ENCODE measurements at places on chromosomes 7 and 10.

DNA sequence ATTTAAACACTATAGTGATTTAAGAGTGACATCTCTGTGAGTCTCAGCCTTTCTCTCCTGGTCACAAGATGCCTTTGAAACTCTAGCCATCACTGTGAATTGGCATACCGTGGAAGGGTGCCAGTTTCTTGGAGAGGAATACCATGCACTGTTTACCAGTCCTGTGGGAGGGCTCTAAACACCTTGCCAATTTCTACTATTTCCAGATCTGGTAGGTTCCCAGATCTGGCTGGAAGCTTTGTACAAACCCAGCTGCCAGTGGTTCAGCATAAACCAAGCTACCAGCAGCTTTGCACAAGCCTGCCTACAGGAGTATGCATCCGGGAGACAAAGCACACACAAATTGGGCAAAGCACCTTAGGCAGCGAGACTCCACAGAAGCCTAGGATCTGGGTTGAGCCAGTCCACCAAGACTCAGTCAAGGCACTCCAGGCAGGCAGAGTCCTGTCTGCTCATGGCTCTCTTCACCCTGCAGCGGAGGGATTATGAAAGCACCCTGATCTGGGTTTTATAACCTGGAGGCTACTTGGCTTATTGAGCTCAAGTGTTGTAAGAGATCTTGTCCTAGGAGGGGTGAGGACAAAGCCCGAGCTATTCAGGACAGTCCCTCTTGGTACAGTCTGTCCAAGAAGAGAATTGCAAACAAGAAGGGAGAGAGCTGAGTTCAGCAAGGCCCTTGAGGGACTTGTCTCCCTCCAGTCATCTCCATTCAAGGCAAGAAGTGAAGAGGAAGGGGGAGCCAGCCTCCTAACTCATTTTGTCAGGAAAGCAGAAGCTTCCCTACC, 23.6 kb downstream of the MCM10 start:
- H3K36me3 ChIP-seq = peaks cover 20% of the 10 kb centered on the region
- H3K27me3 ChIP-seq = no peaks in the 10 kb centered on the region
- H3K27ac ChIP-seq = no peak overlapping the region
- no peak for DNase-seq
- no peaks in the 10 kb centered on the region for H3K4me1 ChIP-seq

DNA sequence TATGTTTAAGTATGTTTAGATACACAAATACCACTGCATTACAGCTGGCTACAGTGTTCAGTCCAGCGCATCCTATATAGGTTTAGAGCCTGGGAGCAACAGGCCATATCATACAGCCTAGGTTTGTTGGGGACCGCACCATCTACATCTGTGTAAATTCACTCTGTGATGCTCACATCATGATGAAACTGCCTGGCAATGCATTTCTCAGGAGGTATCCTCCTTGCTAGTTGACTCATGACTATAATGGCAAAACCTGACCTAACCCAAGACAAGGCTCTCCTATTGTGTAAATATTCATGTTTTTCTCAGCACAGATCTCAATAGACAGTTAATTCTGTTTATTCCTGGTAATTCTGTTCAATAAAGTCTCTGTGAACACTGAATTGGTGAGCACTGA, 240.7 kb upstream of the PFKP start:
- H3K27me3 ChIP-seq = peaks cover 45% of the 10 kb centered on the region
- H3K27ac ChIP-seq = no peak overlapping the region
- no peaks in the 10 kb centered on the region for H3K36me3 ChIP-seq
- H3K4me1 ChIP-seq = no peaks in the 10 kb centered on the region

- no peak overlapping the region for H3K27ac ChIP-seq
- H3K4me3 ChIP-seq = no peak overlapping the region
- H3K27me3 ChIP-seq = no peaks in the 10 kb centered on the region
Measured at GRCh38 chr10:102452672-102453340, 1.5 kb upstream of the C10orf95 start.

DNA sequence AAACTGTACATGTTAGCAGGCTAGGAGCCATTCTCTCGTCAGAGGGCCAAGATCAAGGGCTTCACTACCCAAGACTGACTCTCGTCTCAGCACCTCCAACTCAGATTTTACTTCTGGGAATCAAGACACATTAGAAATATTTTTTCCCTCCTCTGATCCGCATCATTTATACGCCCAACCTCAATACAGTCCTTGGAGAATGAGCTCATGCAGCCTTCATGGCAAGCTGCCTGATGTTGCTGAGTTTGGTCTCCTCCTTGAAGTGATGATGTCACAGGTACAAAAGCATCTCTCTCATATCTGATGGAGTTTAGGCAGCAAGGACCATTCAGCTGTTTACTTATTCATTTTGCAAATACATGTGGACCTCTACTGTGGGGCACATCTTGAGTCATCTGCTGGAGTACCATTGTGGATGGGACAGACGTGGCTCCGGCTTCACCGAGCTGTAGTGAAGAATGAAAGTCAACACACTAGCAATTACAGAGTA, 114.0 kb downstream of the BMPER start:
- H3K27ac ChIP-seq = no peak overlapping the region
- no peak overlapping the region for H3K4me3 ChIP-seq
- H3K27me3 ChIP-seq = no peaks in the 10 kb centered on the region
- DNase-seq = no peak

DNA sequence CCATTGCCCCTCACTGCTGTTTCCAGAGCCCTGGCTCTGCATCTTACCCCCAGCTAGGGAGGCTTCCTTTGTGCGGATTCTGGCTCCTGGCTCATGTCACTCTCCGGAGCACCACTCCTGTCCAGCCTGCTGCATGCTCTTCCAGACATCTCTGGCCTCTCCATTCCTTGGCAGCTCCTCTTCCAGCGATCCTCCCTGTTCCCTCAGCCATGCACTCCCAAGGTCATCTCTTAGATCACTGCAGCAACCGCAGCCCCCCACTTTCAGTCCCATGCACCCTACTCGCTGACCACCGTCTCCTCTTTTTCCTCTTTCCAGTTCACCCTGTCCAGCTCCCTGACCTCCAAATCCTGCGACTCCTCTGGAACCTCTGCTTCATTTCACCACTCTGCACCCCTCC, 6.9 kb upstream of the SMARCD3 start:
- peaks cover 3% of the 10 kb centered on the region for H3K36me3 ChIP-seq
- no peak for DNase-seq
- H3K27ac ChIP-seq = no peak overlapping the region
- H3K27me3 ChIP-seq = peaks cover 31% of the 10 kb centered on the region
- H3K4me3 ChIP-seq = no peak overlapping the region
- H3K4me1 ChIP-seq = peaks cover 40% of the 10 kb centered on the region

DNA sequence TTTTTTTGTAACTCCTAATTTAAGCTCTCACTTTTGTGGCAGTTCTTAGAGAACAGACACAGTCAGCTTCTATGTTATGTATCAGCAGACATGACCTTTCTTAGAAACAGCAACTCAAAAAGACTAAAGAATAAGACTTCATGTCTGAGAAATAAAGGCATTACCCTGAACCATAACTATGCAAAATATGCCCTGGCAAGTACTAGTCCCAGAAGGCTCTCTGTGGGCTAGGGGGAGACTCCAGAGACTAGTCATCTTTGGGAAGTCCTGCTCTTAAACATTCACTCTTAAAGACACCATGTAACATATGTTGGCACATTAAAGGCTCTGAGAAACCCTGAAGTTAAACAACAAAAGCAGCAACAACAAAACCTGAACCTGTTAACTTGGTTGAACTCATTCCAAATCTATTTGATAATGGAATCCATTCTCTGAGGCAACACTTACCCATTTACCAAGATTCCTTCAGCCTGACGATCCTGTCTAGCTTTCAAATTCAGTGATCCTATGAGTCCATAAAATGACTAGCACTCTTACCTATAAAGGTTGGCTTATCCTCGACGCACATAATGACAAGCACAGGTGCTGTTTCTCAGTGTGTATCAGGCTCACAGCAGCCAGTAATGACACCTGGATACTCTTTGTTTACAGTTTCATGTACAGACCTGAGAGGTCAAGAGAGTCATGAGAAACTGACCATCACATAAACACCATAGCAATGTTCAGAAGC, 62.3 kb downstream of the OSBPL3 start:
- no peak overlapping the region for H3K4me3 ChIP-seq
- no peaks in the 10 kb centered on the region for H3K36me3 ChIP-seq
- DNase-seq = no peak

GRCh38 chr10:44263771-44264170, 121.1 kb downstream of the CXCL12 start:
- no peak for DNase-seq
- H3K27ac ChIP-seq = no peak overlapping the region
- no peak overlapping the region for H3K4me3 ChIP-seq
- H3K36me3 ChIP-seq = peaks cover 11% of the 10 kb centered on the region

GRCh38 chr7:93836116-93836515, 54.4 kb downstream of the TFPI2 start:
- peaks cover 11% of the 10 kb centered on the region for H3K27me3 ChIP-seq
- H3K4me1 ChIP-seq = no peaks in the 10 kb centered on the region
- H3K27ac ChIP-seq = no peak overlapping the region
- DNase-seq = no peak
- no peak overlapping the region for H3K4me3 ChIP-seq

- H3K27ac ChIP-seq = no peak overlapping the region
- no peak for DNase-seq
- H3K4me3 ChIP-seq = no peak overlapping the region
- peaks cover 9% of the 10 kb centered on the region for H3K27me3 ChIP-seq
- no peaks in the 10 kb centered on the region for H3K36me3 ChIP-seq
Measured at GRCh38 chr7:29344334-29344978, 149.9 kb downstream of the CHN2 start.

DNA sequence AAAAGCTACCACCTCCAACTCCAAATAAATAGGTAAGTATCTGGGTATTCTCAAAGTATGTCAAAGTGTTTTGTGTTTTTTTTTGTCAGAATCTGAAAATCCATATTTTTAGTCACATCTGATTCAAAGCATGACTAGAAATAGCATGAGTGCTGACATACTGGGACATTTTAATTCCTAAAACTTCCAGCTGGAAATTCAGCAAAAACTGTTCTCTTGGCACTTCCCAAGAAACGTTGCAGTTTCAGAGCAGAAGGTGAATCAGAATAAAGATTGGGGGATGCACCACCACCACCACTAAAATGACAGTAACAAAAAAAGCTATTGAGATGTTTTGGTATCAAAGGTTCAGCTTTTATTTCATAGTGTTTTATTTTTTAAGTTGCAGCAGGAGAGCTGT, 724.6 kb upstream of the CELF2 start:
- H3K27me3 ChIP-seq = peaks cover 2% of the 10 kb centered on the region
- H3K4me1 ChIP-seq = peaks cover 11% of the 10 kb centered on the region
- H3K27ac ChIP-seq = no peak overlapping the region
- no peak for DNase-seq

DNA sequence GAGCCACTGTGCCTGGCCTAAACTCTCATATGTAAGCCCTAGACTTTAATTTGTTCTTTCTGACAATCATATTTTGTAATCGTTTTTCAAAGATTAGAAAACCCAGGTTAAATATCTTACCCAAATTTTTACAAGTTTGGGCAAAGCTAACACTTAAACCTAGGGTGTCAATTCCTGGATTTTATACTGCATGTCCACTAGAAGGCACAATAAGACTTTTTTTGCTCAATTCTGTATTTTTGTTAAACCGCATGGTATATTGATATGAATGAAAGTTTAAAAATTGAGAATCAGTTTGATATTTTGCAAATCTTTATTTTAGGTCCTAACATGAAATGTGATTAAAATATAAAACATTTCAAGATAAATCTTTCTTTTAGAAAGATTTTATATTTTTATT, 29.3 kb downstream of the DYNC2I1 start:
- no peak for DNase-seq
- no peaks in the 10 kb centered on the region for H3K4me1 ChIP-seq
- peaks cover 27% of the 10 kb centered on the region for H3K36me3 ChIP-seq
- H3K27ac ChIP-seq = no peak overlapping the region

- H3K4me1 ChIP-seq = no peaks in the 10 kb centered on the region
- H3K4me3 ChIP-seq = no peak overlapping the region
- no peak for DNase-seq
- no peaks in the 10 kb centered on the region for H3K27me3 ChIP-seq
Measured at GRCh38 chr7:142867398-142868187, 12.7 kb downstream of the EPHB6 start.

DNA sequence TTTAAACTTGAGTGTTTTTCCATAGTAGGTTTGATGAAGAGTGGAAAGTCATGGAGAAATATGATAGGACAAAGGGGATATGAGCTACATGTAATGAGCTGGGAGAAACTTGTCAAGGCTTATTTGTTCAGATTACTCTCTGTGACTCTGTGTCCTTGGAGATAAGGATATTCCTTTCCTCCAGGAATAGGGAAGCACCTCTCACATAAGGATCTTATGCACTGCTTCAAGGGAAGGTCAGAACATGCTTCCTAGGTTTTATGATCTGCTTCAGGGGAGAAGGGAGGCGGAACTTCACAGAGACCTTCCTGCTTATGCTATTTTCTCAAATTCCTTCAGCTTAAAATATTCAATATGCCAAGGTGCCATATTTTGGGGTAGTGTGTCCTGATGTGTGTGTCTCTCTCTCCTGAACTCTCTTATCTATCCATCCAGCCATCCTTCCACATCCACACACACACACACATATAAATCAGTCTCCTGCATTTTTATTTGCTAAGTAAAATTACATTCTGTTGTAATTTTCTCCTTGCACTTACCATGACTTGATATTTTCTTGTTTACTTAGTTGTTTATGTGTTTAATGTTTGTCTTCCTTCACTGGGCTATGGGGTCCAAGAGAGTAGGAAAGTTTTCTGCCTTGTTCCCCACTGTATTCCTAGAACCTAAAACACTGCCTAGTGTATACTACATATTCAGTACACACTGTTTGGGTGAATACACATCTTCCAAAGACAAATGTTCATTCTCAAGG, 26.4 kb downstream of the ARL4A start:
- H3K36me3 ChIP-seq = no peaks in the 10 kb centered on the region
- H3K4me3 ChIP-seq = no peak overlapping the region
- no peaks in the 10 kb centered on the region for H3K27me3 ChIP-seq
- peaks cover 21% of the 10 kb centered on the region for H3K4me1 ChIP-seq

Data from mesothelial cell of epicardium (in vitro differentiated cells).